ENCODE measurements at places on chromosomes 11 and 22.

GRCh38 chr11:114604179-114604813 lies 8.7 kb upstream of the NXPE4 start:
- DNase-seq: no peak

GRCh38 chr11:20626279-20626678 lies 26.9 kb downstream of the SLC6A5 start:
- DNase-seq: no peak

DNA sequence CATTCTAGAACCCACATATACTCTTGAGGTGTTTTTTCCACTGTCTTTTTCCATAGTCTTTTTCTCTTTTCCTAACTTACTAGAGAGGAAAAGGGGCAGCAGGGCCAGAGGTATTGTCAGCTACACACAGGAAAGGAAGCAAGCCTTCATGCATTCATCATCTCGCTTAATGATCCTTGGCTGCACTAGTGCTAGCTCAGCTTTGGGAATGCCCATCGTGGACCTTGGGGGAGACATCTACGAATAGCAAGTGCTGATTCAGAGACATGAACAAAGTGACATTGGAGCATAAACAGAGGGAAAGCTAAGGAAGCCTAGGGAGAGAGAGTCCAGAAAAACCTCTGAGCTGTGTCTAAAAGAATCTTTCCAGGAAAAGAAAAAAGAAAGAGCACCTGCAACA lies 466.3 kb upstream of the ARHGAP42 start:
- DNase-seq: no peak

GRCh38 chr11:575313-575995 lies 816 bp upstream of the PHRF1 start:
- no peak for DNase-seq

All from omental fat pad (tissue), 4 donors.